SK-N-MC (cell line): ENCODE measurements at places on chromosomes 12 and 14.

DNA sequence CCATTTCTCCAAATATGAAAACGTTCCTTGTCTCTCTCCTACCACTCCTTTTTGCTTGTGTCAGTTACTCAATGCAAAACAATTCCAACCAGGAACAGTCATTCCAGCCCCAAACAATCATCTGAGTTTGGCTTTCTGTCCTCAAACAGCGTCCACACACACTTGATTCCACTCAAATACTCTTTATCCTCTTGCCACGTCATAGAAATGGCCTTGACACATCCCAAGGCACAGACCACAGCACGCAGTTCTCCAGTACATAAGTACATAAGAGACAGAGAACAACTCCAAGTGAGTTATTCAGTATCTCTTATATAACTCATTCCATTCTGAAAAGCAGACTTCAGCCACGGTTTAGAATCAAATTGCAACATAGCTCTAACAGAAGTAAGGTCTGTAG, 299.2 kb downstream of the RPS29 start:
- DNase-seq: no peak

GRCh38 chr12:57027805-57028153, 11.4 kb upstream of the TAC3 start:
- DNase-seq: no peak

DNA sequence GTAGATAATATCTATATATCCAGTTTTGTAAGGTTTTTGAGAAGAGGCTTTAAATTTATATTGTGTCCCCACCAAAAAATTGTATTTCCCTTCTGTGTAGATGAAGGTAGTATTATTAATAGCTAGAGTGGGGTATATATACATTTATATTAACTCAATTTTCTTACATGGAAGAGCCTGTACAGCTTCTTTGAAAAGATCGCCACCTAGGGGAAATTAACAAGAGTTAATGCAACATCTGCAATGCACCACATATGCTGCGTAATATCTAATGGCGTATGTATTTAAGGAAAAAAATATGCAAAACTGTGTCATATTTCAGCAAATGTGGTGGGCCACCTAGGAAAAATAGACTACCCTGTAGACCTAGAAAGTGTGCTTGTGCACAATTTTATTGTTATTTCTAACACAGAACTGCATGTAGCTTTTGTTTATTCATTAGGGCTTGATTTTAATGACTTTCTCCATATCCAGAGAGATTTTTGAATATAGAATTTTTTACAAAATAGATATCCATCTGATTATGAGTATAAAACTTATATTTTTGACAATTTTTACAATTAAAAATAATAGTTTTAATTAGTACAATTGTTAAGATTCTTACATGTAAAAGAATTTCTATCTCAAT, 14.0 kb downstream of the CCER1 start:
- DNase-seq: peak; percentile 52

DNA sequence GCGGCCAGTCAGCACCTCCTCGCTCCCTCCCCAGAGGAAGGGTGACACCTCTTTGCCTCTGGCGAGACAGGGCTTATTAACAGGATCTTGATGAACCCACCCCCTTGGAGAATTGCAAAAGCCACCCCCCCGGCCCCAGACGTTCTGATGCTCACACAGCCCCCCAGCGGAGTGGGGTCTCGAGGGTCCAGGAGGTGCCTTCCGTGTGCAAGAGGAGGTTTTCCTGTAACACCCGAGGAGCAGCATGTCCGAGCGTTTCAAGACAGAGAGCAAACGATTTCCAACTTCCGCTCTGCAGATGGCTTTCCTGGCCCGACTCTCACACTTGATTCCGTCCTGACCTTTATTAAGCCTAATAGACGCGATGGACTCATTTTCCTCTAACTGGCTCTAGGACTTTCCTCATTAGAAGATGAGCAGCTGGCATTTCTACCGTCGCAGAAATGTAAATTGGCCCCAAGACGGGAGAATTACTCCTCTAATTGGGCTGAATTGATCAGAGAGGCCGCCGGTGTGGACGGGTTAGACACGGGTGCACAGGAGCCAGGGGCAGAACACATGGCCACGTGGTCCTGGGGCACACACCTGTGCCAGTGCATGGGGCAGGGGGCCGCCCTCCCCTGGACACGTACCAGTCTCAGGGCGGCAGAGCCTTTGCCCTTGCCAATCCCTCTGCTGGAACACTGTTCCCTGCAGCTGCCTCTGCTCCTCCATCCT, 84.4 kb downstream of the NOC4L start:
- no peak for DNase-seq

- DNase-seq: no peak
Observed at GRCh38 chr14:51293149-51293911, 53.3 kb downstream of the TMX1 start.

- no peak for DNase-seq
Observed at GRCh38 chr14:89215114-89215513, 201.9 kb downstream of the FOXN3 start.

DNA sequence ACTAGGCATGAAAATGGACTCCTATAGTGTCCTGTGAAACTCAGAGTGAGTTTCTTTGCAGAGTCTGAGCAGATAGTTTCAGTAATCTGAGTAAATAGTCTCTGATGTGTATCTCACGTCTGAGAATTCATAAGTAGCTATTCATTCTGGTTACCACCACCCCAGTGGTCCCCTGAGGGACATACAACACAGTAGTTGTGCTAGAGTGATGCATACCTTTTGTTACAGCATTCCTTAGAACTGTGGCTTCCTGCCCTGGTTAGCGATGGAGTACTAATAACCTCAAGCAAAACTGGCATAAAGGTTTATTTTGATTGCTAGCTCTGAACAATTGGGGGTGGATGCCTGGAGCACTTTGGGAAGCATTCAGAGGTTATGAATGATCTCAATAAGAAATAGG, 114.7 kb downstream of the DAAM1 start:
- no peak for DNase-seq

- no peak for DNase-seq
Observed at GRCh38 chr14:67722293-67722692, 20.6 kb downstream of the RDH12 start.

GRCh38 chr14:50319721-50320120, 7.6 kb downstream of the DMAC2L start:
- DNase-seq: no peak

DNA sequence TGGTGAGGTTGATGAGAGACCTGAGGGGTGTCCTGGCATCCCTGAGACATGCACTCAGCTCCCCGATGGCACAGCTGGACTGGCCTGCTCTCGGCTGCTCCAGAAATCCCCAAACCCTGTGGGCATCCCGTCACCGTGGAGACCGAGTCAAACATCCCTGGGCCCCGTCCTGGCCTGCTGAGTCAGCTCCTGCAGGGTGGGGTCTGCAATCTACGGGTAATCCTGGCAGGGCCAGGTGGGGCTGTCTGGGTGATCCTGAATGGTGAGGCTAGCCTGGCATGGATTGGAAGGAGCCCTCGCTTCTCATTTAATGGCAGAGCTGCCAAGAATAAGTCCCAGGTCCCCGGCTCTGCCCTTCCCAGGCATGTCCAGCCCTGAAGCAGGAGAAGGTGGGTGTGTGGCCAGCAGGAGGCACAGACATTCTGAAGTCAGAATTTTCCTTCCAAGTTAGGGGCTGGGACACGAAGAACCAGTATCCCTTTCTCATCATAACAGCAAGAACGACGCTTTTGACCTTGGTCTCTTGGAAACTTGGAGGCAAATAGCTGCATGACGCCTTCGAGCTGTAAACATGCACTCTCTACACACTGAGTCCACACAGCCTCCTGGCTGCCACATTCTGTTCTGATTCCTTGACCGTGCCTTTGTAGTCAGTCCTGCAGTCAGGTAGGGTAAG, 17.7 kb upstream of the SERPINA4 start:
- no peak for DNase-seq

DNA sequence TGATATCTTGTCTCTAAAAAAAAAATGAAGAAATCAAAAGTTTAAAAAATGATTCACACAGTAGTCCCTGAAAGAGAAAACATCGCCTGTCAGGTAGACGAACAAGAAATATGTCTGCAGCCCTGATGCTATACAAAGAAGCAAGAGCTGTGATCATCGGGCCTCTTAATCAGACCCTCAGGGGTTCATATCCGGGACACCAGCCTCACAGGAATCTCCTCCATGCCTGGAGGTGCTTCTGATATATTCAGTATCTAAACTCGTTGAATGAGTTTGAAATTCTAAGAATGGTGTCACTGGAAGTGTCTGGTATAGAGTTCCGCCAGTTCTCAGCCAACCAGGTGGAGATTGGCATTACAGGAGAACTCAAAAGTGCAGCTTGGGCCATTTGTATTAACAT, 64.7 kb downstream of the KSR2 start:
- no peak for DNase-seq

DNA sequence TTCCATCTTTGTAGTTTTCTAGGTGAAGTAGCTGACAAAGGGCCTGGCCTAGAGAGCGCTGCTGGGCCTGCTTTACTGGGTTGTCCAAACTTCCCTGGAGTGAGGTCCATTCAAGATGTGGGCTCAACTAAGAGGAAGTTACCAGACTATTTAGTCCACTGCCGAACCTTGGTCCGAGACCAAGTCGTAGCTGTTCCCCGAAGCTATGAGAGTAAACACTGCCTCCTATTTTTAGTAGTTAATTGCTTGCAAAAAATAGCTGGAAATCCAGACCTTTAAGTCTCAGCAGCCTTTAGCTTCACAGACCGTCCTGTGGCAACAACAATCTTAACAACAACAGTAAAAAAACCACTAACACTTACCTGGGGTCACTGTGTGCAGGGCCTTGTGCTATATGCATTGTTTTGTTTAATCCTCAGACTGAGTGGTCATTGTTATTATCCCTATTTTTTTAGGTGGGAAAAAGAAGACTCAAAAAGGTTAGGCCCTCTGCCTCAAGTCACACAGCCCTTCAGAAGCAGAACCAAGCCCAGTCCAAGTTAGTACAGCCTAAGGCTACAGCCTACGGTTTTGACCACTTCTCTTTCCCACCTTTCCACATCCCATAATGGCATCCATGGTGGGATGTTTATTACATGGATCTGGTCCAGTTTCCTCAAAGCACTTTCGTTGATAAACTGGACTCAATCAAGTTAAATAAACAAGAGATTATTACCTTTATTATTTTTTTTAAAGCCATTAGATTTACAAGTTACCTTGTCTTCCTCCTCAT, 30.6 kb downstream of the SOCS2 start:
- DNase-seq: no peak

DNA sequence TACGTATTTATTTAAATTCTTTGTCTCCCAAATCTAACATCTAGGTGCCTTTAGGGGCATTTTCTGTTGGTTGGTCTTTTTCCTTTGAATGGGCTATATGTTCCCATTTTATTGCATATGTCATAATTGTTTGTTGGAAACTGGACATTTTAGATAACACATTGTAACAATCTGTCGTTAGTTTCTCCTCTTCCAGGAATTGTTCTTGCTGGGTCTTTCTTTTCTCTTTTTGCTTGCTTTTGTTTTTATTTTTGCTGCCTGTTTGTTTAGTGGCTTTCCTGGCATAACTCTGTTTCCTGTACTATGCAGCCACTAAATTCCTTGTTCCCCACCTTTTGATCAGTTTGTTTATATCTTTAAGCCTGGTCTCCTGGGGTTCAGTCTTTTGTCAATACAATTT, 244.3 kb upstream of the RTL1 start:
- no peak for DNase-seq

DNA sequence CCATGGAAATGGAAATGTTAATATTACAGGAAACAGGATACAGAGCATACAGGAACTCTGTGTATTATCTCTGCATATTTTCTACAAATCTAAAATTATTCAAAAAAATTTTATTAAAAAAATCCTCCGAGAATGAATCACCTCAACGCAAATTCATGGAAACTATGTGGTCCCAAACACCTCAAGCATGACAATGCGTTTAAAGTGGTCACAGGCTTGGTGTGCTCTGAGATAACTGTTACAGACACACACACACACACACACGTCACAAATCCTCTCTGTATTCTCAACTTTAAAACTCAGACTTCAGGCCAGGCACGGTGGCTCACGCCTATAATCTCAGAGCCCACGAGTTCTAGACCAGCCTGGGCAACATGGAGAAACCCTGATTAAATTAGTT, 45.3 kb upstream of the MTERF2 start:
- DNase-seq: no peak
